ENCODE measurements at places on chromosomes 4 and X. TPM values are rescaled to one million over a fixed set of nuclear protein-coding genes. Genes with fewer than 3 reads are reported as not detected.

The F11 gene
- total RNA-seq, result not detected

The CHRDL1 gene
- not detected for total RNA-seq

The C4orf51 gene
- not detected for total RNA-seq

The CPLX1 gene
- total RNA-seq, result 1.0 TPM

The SFRP2 gene
- total RNA-seq, result 0.40 TPM

The CCNA2 gene
- 14.7 TPM for total RNA-seq

The WAS gene
- 83.3 TPM for total RNA-seq

The KCND1 gene
- total RNA-seq, result 1.1 TPM

The PPEF2 gene
- not detected for total RNA-seq

The PNCK gene
- total RNA-seq, result 0.26 TPM

The AREG gene
- total RNA-seq, result 0.92 TPM

The SLC26A1 gene
- total RNA-seq, result not detected

Measured in activated T-cell treated with anti-CD3 and anti-CD28 coated beads, Interleukin-2, amount 50 U/mL, for 4 hours (primary cell).